ENCODE measurements at places on chromosomes 6 and 20. TPM values are rescaled to one million over a fixed set of nuclear protein-coding genes. Genes with fewer than 3 reads are reported as not detected.

The FAXC gene
- total RNA-seq, result 0.71 TPM

The HLA-DMB gene
- total RNA-seq, result 47.6 TPM

The KIF3B gene
- 35.5 TPM for total RNA-seq

The GTSF1L gene
- not detected for total RNA-seq

The AHCY gene
- 114 TPM for total RNA-seq

GRCh38 chr6:149037051-149037671 lies 280.4 kb upstream of the TAB2 start:
- no peak for DNase-seq
- no peaks in the 10 kb centered on the region for H3K36me3 ChIP-seq
- no peaks in the 10 kb centered on the region for H3K27me3 ChIP-seq
- H3K4me3 ChIP-seq, result no peak overlapping the region
- no peak overlapping the region for H3K27ac ChIP-seq

DNA sequence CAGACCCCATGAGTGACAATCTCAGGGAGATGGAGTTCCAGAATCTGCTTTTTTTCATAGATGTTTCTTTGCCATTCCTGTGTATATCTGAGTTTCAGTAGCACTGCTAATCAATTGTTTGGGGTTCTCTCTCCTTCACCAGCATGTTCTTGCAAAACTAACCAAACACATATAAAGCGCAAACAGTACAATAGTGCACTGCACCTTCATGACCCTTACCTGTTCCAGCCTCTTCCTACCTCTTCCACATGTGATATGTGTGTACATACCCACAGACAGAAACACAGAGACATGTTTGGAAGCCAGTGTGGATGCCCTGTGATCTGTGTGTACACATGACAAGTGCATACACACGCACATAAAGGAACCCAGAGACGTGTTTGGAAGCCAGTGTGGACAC lies 1.8 kb upstream of the CEP43 start:
- H3K27me3 ChIP-seq, result no peaks in the 10 kb centered on the region
- no peak overlapping the region for H3K27ac ChIP-seq
- H3K4me1 ChIP-seq, result peaks cover 13% of the 10 kb centered on the region
- H3K4me3 ChIP-seq, result no peak overlapping the region

DNA sequence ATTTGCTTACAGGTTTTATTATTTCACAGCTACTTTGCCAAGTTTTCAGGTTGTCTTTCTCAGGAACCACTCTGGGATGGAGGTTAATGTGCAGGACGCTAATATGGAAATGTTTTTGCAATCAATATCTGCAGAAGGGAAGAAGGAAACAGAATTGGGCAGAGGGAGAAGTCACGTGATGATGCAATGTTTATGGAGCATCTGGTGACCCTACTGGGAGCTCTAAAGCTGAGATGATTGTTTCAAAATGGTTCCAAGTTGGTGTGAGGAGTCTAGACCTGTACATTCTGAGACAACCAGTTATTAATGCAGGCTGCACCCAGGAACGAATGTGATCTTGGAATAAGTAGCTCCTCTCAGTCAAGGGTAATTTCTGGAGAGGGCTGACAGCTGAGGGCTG lies 905.4 kb upstream of the FLRT3 start:
- no peak for DNase-seq
- H3K36me3 ChIP-seq, result no peaks in the 10 kb centered on the region
- no peak overlapping the region for H3K4me3 ChIP-seq
- H3K4me1 ChIP-seq, result no peaks in the 10 kb centered on the region
- no peak overlapping the region for H3K27ac ChIP-seq

DNA sequence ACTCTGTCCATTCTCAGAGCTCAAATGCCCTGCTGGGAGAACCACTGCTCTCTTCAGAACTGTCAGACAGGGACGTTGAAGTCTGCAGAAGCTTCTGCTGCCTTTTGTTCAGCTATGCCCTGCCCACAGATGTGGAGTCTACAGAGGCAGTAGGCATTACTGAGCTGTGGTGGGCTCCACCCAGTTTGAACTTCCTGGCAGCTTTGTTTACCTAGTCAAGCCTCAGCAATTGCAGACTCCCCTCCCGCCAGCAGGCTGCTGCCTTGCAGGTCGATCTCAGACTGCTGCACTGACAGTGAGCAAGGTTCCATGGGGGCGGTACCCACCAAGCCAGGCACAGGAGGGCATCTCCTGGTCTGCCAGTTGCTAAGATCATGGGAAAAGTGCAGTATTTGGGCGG lies 21.8 kb upstream of the UFL1 start:
- DNase-seq, result no peak
- H3K4me3 ChIP-seq, result no peak overlapping the region
- H3K27ac ChIP-seq, result no peak overlapping the region
- no peaks in the 10 kb centered on the region for H3K36me3 ChIP-seq

GRCh38 chr6:2274981-2275891 lies 29.8 kb upstream of the GMDS start:
- no peak overlapping the region for H3K4me3 ChIP-seq
- H3K4me1 ChIP-seq, result no peaks in the 10 kb centered on the region
- H3K36me3 ChIP-seq, result peaks cover 4% of the 10 kb centered on the region
- no peak for DNase-seq

DNA sequence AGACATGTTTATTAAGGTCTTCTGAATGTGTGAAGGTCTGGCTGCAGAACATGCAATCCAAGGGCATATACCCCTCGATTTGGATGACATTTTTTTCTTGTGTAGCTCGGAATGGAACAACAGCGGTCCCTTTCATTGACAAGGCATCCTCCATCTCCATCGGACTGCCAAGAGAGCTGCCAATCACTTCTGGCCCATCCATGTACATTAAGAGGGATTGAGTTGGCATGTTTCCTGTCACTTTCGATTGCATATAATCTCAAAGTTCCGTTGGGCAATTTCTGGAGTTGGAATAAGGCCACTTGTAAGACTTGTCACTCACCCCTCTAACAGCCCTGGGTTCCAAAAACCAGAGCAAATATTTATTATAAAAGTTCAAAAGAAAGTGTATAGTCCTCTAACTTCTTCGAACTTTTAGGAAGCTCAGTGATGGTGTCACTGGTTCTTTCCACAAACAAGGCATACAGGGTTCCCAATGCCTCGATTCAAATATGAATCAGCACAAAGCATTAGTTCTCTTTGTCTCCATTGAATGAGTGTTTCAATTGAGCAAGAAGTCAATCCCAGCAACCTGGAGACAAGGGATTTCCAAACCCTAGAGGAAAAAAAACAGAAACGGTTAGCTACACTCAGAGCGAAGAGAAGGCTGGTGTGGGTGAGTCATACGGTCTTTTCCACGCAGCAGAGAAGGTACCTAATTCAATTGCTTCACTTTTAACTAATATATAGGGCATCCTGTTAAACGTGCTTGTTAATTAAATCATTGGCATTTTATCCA lies 10.9 kb downstream of the ZNF217 start:
- H3K4me3 ChIP-seq, result no peak overlapping the region
- H3K27ac ChIP-seq, result peak overlapping the region; percentile 82
- H3K4me1 ChIP-seq, result peaks cover 23% of the 10 kb centered on the region

- H3K4me1 ChIP-seq, result no peaks in the 10 kb centered on the region
- no peak overlapping the region for H3K4me3 ChIP-seq
- no peak overlapping the region for H3K27ac ChIP-seq
- H3K36me3 ChIP-seq, result no peaks in the 10 kb centered on the region
- DNase-seq, result no peak
- no peaks in the 10 kb centered on the region for H3K27me3 ChIP-seq
Observed at GRCh38 chr20:50996901-50997865, 25.7 kb downstream of the KCNG1 start.

GRCh38 chr6:136338486-136338885 lies 48.8 kb upstream of the BCLAF1 start:
- H3K27me3 ChIP-seq, result no peaks in the 10 kb centered on the region
- H3K4me1 ChIP-seq, result no peaks in the 10 kb centered on the region
- no peak overlapping the region for H3K4me3 ChIP-seq
- no peak overlapping the region for H3K27ac ChIP-seq

DNA sequence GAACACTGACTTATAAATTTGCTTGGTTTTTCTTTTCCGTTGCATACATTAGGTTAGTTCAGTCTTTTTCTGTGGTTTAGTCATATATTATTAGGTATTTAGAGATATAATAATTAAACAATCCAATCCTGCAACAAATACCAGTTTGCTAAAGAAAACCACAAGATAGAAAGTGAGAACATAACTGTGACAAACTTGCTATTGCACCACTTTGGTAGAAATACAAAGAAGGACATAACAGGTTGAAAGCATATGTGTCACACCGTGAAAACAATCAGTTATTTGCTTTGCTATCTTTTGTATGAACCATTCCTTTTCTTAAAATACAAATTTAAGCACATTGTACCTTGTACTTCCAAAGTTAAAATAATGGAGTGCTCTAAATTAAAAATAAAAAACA lies 42.0 kb upstream of the KCNQ5 start:
- H3K4me3 ChIP-seq, result no peak overlapping the region
- no peaks in the 10 kb centered on the region for H3K4me1 ChIP-seq
- no peaks in the 10 kb centered on the region for H3K36me3 ChIP-seq
- no peaks in the 10 kb centered on the region for H3K27me3 ChIP-seq

- DNase-seq, result no peak
- H3K36me3 ChIP-seq, result no peaks in the 10 kb centered on the region
Observed at GRCh38 chr6:99022039-99022609, 74.4 kb upstream of the FBXL4 start.

GRCh38 chr20:63321148-63321831 lies 28.3 kb downstream of the COL20A1 start:
- DNase-seq, result peak; percentile 90
- no peaks in the 10 kb centered on the region for H3K27me3 ChIP-seq
- no peaks in the 10 kb centered on the region for H3K36me3 ChIP-seq
- peaks cover 10% of the 10 kb centered on the region for H3K4me1 ChIP-seq
- no peak overlapping the region for H3K4me3 ChIP-seq
- H3K27ac ChIP-seq, result no peak overlapping the region

DNA sequence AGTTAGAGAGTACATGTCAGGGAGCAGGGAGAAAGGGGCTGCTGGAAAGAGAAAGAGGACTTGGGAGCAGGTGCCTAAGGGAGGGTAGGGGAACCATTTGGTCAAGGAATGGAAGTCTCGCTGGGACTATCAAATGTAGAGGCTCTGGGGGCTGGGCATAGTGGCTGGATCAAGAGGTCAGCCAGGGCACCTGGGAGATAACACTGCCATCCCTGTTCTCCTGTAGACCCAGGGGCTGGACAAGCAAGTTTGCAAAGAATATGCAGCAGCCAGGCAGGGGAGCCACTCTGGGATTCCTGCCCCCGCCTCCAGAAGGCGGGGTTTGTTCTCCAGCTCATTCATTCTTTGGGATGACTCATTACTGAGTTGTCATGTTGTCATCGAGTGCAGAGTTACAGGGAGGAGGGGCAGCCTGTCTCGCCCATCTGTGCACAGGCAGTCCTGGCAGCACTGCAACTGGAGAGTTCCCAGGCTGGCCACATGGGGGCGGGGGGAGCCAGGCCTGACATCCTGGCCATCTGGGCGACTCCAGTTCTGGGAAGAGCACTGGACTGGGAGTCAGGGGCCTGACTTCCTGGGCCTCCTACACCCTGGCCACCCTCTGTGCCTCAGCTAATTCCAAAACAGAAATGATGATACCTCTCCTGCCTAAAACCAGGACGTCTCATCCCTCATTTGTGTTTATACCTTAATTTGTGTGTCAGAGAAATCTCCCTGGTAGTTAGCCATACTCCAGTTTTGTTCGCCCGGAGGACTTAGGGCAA lies 28.2 kb upstream of the ZFAND3 start:
- H3K27ac ChIP-seq, result no peak overlapping the region
- no peaks in the 10 kb centered on the region for H3K36me3 ChIP-seq
- H3K27me3 ChIP-seq, result no peaks in the 10 kb centered on the region
- DNase-seq, result peak; percentile 95

DNA sequence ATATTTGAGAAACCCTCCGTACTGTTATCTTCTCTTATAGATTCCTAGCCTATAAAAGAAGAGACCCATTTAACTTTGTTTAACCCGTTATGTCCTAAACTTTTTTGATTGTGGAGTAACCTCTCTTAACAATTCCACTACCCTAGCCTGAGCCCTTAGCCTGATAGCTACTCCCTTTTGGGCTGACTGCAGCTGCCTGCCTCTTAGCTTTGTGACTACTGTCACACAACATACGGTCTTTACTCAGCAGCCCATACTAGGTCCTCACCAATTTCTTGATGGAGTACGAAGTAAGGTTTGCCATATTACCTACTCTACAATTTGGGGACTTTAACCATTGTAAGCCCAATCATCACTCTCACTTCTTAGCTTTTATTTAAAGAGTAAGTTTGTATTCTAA lies 72.7 kb downstream of the QRSL1 start:
- H3K27me3 ChIP-seq, result no peaks in the 10 kb centered on the region
- H3K4me3 ChIP-seq, result no peak overlapping the region
- H3K4me1 ChIP-seq, result peaks cover 17% of the 10 kb centered on the region
- H3K27ac ChIP-seq, result peak overlapping the region; percentile 64
- H3K36me3 ChIP-seq, result no peaks in the 10 kb centered on the region

DNA sequence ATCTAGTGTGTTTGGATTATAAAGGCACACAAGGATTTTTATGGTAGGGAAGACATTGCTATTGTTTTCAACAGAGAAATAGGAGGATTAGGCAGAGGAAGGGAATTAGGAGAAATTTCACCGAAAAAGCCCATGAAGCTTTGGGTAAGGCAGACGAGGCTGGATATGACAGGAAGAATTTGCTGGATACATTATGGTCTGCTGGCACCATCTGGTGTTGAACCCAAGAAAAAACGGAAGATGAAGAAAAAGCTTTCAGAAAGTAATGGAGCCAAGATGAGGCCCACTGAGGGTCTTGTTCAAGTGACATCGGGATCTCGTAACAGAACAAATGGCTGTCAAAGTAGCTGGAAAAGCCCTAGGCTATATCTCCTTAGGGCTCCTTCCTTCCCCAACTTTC lies 56.5 kb downstream of the OR2J2 start:
- no peaks in the 10 kb centered on the region for H3K4me1 ChIP-seq
- no peaks in the 10 kb centered on the region for H3K36me3 ChIP-seq
- H3K27ac ChIP-seq, result no peak overlapping the region
- no peak overlapping the region for H3K4me3 ChIP-seq
- no peak for DNase-seq

DNA sequence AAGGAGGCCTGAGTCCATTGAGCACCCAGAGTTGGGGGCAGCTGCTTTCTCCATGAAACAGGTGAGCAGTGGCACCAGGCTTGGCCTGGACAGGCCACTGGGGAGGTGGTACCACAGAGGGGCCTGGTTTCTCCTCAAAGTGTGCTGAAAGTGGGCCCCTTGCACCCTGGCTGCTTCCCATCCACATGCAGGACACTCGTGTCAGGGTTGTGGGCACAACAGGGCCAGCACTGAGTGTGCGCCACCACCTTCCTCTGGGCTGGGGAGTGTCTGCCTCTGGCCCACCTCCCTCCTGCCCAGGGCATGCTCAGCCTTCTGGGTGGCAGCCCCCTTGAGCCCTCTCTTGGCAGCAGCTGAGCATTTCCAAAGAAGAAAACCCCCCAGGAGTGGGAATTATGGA lies 5.2 kb upstream of the SLC22A1 start:
- peaks cover 4% of the 10 kb centered on the region for H3K36me3 ChIP-seq
- H3K27me3 ChIP-seq, result no peaks in the 10 kb centered on the region
- no peak overlapping the region for H3K4me3 ChIP-seq
- no peak for DNase-seq
- H3K27ac ChIP-seq, result no peak overlapping the region

GRCh38 chr6:73156793-73157767 lies 68.2 kb downstream of the KHDC1L start:
- no peak overlapping the region for H3K4me3 ChIP-seq
- no peak overlapping the region for H3K27ac ChIP-seq
- DNase-seq, result no peak
- H3K4me1 ChIP-seq, result no peaks in the 10 kb centered on the region

GRCh38 chr20:31675828-31676608 lies 38.3 kb downstream of the COX4I2 start:
- no peaks in the 10 kb centered on the region for H3K36me3 ChIP-seq
- no peak overlapping the region for H3K4me3 ChIP-seq
- no peaks in the 10 kb centered on the region for H3K27me3 ChIP-seq
- peak overlapping the region; percentile 79 for H3K27ac ChIP-seq
- H3K4me1 ChIP-seq, result peaks cover 73% of the 10 kb centered on the region

- no peak for DNase-seq
- no peak overlapping the region for H3K4me3 ChIP-seq
- no peaks in the 10 kb centered on the region for H3K4me1 ChIP-seq
- no peaks in the 10 kb centered on the region for H3K27me3 ChIP-seq
- no peaks in the 10 kb centered on the region for H3K36me3 ChIP-seq
Observed at GRCh38 chr6:38695933-38696332, 7.0 kb downstream of the GLO1 start.

All from thyroid gland (tissue), 4 donors.